ENCODE measurements at places on chromosomes 2 and 18. TPM values are rescaled to one million over a fixed set of nuclear protein-coding genes. Genes with fewer than 3 reads are reported as not detected.

Gene GALNT3
- total RNA-seq: 3.0 TPM

Gene BCL11A
- total RNA-seq: 0.07 TPM

Gene GPR17
- not detected for total RNA-seq

Gene ABCG8
- total RNA-seq: not detected

Gene PRADC1
- 21.1 TPM for total RNA-seq

Gene CFAP65
- not detected for total RNA-seq

Gene SERPINB8
- total RNA-seq: 17.9 TPM

Gene STPG4
- not detected for total RNA-seq

Gene ANTXR1
- total RNA-seq: 0.27 TPM

Gene FKBP1B
- 3.7 TPM for total RNA-seq

Gene GCKR
- total RNA-seq: not detected

Gene WDR75
- total RNA-seq: 95.3 TPM

Gene ADD2
- total RNA-seq: 0.74 TPM

Gene C2orf92
- 6.5 TPM for total RNA-seq

Gene SYT4
- total RNA-seq: not detected

Gene C2orf76
- total RNA-seq: 24.7 TPM

Gene EFEMP1
- not detected for total RNA-seq

Gene AQP12A
- total RNA-seq: not detected

Gene PTRHD1
- total RNA-seq: 29.2 TPM

Gene DNAJC5G
- total RNA-seq: not detected

Gene KCNF1
- total RNA-seq: not detected

Gene PLGLB1
- 4.4 TPM for total RNA-seq

Gene MOCOS
- total RNA-seq: 0.04 TPM

Gene TMEM200C
- total RNA-seq: not detected

Gene COL3A1
- 0.07 TPM for total RNA-seq

Gene HOXD12
- not detected for total RNA-seq

Gene PJVK
- 1.9 TPM for total RNA-seq

Gene KCNG3
- total RNA-seq: 0.07 TPM
